Activated T-helper 1 cell treated with anti-CD3 and anti-CD28 coated beads, Interleukin-2, amount 50 U/mL, for 16 hours (primary cell): ENCODE measurements at places on chromosomes 6 and 20.

GRCh38 chr6:139784222-139784769 lies 409.8 kb upstream of the CITED2 start:
- no peak for DNase-seq

DNA sequence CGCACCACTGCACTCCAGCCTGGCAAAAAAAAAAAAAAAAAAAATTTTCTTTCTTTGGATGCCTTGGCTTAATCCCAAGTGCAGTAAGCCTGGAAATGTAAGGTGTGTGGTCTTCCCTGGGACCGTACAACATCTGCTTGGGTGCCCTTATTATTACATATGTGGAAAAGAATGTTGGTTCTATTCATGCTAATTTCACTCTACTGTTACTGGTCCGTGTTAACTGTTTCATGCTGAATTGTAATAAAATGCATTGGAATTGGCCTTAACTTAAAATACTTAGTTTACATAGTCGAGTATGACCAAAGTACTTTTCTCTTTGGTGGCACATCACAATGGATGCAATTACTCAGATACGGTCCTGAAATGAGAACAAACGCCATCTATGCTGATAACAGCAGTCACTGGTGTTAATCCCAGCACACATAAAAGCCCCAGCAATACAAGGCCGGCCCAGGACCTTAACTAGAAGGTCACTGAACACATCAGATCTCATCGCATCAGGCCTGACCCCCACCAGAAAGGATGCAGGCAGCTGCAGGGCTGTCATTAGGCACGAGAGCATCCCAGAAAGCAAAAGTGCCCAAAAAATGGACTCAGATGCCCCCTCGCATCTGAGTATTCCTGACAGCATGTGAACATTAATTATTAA lies 1.2 kb downstream of the SERPINB6 start:
- DNase-seq = no peak

GRCh38 chr6:7543789-7544424 lies 2.4 kb downstream of the DSP start:
- no peak for DNase-seq

GRCh38 chr6:122845916-122846612 lies 57.0 kb downstream of the SMPDL3A start:
- DNase-seq = no peak

DNA sequence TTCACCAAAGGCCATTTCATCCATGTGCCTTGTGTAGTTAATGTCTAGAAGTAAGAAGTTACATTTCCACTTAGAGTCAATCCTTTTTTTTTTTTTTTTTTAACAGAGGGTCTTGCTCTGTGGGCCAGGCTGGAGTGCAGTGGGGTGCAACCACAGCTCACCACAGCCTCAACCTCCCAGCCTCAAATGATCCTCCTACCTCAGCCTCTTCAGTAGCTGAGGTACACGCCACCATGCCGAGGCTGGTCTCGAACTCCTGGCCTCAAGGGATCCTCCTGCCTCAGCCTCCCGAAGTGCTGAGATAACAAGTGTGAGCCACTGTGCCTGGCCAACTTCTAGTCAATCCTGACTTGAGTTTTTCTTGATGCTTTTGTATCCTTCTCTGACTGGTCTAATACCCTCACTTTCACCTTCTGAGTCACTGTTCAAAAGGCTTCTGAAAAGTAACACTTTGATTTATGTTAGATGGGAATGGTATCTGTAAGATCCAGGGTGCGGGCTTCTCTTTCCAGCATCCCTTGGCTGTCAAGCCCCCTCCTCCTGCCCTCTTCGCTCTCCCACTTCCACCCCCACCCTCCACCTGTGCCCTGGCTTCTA lies 22.1 kb downstream of the TRAM2 start:
- no peak for DNase-seq

- DNase-seq = no peak
Measured at GRCh38 chr20:46941404-46941803, 46.8 kb downstream of the EYA2 start.

GRCh38 chr6:140201787-140202458 lies 827.5 kb upstream of the CITED2 start:
- DNase-seq = no peak

- DNase-seq = no peak
Measured at GRCh38 chr20:50484271-50484976, 25.8 kb upstream of the PTPN1 start.

DNA sequence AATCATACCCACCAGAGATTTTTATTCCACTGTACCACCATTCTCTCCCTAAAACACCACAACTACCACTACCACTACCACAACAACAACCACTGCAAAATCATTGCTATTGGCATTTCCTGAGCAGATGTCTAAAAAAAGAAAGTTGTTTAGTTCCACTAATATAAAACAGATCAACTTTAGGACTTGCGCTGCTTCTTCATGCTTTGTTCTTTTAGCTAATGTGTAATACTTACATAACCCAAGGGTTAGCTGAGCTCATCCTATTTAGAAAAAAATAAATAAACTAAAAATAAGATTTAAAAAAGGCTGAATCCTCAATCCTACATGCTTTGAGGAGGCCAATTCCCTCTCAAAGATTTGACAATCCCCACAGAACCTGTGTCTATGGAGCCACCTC lies 11.4 kb downstream of the IYD start:
- no peak for DNase-seq

- DNase-seq = no peak
Measured at GRCh38 chr6:19297880-19298279, 539.3 kb upstream of the ID4 start.

DNA sequence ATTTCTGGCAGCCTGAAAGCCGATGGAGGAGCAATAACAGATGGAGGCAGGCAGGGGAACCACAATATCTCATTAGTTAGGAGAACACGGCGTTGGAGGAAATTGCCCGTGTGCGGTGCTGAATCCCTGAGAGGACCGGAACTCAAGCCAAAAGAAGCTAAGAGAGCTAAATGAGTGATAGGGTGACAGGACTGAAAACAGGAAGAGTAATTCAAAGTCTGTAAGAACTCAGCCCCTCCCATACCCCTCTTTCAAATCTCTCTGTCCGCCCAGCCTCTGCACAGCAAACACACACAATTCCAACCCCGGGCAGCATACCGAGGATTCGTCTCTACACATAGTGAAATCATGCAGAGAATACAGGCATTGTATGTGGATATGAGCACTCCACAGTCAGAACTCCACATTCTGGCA lies 2.6 kb upstream of the IPCEF1 start:
- DNase-seq = no peak

- no peak for DNase-seq
Measured at GRCh38 chr6:6006428-6007365, at the start of gene NRN1. Gene NRN1 (minus strand): TSS chr6:6006925. CDS start chr6:6006749, 176 bp downstream.

DNA sequence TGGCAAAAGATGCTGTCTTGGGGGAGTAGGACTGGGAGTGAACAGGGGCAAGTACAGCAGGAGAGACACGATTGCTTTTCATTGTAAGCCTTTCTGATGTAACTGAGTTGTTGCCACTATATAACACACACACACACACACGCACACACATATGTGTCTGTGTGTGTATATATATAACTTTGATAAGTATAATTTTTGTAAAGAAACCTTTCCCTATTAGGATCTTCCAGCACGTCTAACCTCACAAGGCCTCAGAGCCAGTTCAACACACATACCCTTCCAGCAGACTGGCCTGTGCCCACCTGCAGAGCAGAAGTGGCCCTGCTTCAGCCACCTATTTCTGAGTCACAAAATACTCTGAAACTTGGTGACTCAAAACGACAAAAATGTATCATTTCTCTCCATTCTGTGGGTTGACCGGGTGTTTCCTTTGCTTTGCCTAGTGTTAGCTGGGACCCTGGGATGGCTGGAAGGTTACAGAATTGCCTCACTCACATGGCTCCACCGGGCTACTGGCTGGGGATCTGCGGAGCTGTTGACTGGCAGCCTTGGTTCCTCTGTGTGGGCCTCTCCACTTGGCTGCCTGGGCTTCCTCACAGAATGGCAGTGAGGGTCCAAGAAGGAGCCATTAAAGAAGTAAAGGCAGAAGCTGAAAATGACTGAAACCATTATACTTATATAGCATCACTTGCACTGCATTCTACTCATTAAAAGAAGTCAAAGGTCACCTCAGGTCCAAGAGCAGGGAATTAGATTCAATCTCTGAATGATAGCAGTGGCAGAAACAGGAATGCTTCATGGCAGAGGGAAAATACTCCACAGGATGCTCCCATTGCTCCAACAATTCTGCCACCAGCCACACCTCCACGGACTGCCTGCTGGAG lies 126.4 kb downstream of the BANF2 start:
- DNase-seq = no peak

GRCh38 chr6:144152334-144152900 lies 2.1 kb downstream of the STX11 start:
- DNase-seq = no peak

DNA sequence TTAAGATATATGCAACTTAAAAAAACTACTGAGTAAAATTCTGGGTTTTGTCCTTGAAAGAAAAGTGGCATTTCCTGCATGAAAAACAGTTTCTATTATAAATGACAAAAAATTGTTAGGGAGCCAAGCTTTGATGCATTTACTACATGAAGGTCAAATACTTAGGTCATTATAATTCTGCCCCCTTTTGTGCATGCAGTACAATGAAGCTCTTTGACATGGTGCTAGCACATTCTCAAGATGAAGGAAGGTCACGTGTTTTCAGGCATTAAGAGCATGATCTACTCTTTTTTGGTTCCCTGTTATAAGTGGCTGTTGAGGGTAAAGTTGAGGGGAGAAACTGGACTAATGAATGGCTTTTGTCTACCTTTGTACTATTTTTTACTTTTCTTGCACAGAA lies 72.7 kb downstream of the FOXO3 start:
- no peak for DNase-seq

DNA sequence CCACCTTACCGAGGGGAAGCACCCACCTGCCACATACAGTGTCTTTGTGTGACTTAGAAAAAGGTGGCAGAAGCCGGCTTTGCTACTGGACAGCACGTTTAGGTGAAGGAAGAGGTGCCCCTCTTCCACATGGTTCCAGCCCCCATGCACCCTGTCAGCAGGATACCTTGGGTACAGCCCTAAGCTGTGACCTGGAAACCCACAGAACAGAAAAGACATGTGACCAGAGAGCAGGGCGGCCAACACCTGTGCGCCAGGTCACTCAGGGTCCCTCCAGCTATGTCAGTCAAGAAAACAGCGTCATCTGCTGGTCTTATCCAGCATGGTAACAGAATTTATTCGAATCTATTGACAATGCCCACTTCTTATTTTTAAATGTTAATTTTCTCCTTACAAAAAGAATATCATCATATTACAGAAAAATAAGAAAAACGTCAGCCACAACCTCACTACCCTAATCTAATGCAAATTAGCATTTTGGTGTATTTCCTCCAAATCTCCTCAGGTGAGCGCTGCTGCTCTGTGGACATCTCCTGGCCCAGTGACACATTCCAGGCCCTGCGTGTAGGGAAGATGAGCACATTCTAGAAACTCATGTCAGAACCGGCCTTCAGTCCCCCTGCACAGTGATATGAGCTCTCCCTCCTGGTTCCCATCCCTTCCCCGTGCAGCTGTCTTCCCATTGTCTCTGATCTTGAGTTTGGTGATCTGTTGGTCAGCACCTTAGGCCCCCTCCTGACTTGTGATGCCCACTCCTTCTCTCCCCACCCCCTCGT lies 37.2 kb downstream of the GTF2H5 start:
- DNase-seq = no peak

DNA sequence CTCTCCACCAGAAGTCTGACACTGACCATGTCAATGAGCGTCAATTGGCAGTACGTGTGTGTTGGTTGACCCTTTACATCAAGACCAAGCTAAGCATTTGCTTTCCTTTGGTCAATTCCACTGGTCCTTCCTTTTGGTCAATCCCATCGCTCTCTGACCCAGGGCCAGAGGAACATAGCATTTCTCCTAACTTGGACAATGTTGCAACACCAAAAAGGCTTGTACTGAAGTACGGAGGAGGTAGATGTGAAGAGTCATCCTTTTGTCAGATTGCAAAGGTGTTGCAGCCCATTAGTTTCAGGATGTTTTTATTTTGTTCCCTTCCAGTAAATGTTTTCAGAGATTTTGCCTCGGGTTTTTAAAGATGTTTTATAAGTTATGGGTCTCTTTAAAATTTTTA lies 24.6 kb downstream of the EDN1 start:
- DNase-seq = no peak

- DNase-seq = no peak
Measured at GRCh38 chr6:109344226-109344625, 38.0 kb downstream of the CD164 start.

DNA sequence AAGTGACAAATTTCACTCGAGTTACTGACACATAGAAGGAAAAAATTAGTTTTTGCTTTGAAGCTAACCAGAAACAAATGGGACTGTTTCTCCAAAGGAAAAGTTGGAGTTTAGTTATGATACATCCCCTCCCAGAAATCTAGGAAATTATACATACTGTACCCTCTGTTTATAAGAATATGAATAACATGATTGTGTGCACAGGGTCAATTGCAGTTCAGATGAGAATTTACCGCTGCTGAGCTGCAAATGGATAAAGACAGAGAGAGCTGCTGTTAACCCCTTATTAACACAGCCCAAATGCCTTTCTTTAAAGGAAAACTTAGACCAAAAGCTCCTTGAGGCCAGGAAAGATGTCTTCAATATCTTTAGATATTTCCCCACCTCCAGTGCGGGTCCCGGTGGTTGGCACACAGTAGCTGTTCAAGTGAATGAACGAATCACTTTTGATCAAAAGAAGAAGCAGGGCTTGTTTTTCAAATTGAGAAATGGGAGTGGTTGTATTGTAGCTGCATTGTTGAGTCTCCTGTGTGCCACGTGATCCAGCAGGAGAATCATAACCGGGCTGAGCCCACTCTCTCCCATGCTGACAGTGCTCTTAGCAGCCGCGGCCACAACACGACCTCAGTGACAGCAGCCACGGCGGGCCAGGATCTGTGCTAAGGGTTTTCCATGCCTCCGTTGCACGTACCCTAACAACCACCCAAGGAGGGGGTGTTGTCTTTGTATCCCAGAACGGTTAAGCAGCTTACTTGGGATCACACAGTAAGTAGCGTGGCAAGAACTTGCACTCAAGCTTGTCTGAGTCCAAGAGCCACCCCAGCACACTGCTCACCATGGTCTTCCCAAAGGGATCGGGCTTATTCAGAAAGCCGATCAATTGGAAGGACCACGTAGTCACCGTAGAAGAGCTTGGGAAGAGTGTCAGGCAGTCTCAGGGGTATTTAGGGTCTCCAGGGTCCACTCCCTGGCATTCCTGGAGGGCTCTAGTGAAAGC lies 53.5 kb upstream of the BMP6 start:
- DNase-seq = no peak

DNA sequence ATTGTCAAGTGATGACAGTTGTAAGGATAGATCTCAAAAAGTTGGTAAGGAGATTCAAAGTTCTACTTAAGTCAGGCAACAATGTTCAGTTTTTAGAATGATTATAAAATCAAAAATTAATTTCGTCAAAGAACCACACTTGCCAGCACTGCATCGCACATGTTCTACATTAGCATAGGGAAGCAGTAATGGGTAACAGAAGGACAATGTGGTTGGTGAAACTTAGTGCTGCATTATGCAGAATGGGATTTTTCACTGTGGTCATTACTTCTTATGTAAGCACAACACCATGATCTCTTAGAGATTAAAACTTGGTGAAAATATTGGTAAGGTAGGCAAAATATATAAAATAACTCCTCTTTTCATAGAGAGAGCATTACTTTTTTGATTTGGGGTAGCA lies 173.7 kb upstream of the THEMIS start:
- no peak for DNase-seq

GRCh38 chr6:138291849-138292181 lies 73.5 kb upstream of the PBOV1 start:
- no peak for DNase-seq
